Activated T-cell treated with anti-CD3 and anti-CD28 coated beads for 48 hours (primary cell): ENCODE measurements at places on chromosomes 12 and 14.

GRCh38 chr12:123143736-123144461, 7.0 kb downstream of the PITPNM2 start:
- DNase-seq, result no peak

- DNase-seq, result no peak
Observed at GRCh38 chr14:62626416-62626815, 418.8 kb downstream of the KCNH5 start.

GRCh38 chr12:123850246-123851134, 88.4 kb downstream of the DNAH10 start:
- DNase-seq, result no peak

DNA sequence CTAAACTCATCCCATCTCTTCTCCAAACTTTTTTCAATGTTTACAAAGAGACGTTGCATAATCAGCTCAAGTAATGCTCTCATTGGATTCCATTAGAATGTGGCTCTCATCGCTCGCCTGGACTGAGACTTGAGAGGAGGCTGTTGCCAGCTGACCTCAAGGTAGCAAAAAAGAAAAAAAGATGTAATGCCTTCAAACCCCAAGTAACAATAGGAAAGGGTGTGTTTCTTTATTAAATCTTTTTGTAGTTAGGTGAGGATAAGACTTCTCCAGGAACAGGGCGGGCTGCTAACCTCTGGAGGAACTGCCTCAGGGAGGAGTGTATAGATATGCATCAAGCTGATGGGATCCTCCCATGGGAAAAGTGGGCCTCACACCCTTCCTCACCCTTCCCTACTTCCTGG, 956 bp upstream of the PTHLH start:
- DNase-seq, result no peak

DNA sequence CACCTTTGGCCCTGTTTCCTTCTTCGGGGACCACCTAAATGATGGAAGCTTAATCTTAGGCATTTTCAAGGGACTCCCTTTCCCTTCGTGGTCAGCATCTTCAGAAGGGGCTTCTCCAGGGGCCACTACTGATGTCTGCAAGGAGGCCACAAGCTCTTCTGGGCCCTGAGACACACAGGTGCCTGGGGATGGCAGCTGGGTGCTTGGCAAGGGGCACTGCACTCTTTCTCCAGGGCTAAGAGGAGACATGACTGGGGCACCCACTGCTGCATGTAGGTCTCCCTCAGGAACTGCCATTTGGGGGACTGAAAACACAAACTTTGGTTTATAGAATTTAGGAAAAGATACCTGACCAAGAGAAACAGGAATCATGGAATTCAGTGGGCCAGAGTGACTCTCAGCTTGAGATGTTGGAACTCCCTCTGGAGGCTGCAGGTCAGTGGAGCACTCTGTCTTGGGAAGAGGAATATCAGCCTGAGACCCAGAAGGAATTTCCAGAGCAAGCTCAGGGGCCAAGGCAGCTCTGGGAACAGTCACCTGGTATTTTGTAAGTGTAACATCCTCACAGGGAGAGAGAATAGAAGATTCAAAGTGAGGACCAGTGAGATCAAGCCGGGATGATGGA, 16.0 kb downstream of the PLD4 start:
- DNase-seq, result no peak

GRCh38 chr14:81890020-81890419, 356.4 kb upstream of the SEL1L start:
- no peak for DNase-seq

GRCh38 chr14:92464716-92465115, 48.9 kb upstream of the RIN3 start:
- DNase-seq, result no peak

- DNase-seq, result no peak
Observed at GRCh38 chr12:22374508-22374907, 40.0 kb upstream of the ST8SIA1 start.

GRCh38 chr12:55001198-55001868, 16.8 kb upstream of the TESPA1 start:
- DNase-seq, result no peak

DNA sequence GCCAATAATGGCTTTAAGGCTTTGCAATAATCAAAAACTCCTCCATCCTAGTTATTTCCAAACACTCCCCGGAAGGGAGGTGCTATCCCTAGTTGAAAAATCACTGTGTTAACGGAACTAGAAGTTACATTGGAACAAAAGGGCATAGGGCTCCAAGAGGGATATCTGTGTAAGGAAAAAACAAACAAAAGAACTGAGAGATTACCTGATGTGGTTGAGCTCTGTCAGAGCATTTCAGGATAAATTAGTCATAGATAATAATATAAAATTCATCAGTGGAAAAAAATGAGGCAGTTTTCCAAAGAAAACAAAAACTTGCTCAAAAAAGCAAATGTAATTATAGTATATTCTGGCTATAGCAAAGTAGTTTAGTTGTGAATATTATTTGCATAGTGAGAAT, 27.4 kb upstream of the PAPLN start:
- no peak for DNase-seq

DNA sequence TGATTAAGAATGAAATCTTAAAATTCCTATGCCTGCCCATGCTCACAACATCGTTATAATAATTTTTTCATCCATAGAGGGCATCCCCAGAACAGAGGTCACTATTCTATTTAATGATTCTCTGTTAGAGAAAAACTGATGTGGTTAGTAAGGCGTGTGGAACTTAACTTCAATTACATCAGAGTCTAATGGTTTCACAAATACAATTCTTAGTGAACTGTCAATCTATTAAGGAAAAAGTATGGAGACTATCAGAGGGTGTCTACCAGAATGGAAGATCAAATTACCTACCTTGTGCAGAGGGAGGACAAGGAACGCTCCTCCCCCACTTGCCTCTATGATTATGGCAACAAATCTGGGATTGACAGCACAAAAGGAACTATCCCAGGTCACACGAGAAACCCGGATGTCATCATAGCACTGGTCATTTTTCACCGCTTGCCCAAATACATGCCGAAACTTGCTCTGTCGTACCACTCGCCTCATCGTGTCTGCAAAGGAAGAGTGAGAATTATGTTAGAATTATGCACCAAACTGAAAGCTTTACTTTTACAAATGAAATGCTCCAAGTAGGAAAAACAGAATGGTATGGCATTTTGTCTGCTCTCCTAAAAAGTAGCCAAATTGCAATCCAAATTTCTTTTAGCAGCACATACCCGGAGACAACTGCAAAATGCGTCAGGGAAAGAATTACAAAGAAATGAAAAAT, 30.3 kb downstream of the CORO1C start:
- DNase-seq, result no peak

- DNase-seq, result no peak
Observed at GRCh38 chr12:10147714-10148403, 17.9 kb upstream of the CLEC7A start.

DNA sequence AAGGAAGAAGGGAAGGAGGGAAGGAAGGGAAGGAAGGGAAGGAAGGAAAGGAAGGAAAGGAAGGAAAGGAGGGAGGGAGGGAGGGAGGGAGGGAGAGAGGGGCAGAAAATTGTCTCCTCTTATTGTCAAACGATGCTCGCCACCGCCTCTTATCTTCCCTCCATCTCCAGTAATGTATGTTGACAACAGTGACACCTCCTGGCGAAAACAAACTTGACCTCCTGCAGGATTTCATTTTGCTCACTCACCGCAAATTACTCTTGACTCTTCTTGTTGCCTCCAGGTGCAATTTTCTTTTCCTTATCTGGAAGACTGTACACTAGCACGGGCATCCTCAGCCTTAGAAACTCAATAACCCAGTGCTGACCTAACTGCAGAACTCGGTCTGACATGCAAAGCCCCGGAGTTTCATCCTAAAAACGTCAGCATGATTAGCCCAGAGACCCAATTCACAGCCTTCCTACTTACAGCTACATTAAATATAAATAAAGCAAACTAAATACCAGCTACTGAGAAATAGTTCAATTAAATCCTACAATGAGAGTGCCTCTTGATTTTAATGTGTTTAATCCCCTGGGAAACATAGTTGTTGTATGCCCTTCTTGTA, 512.4 kb upstream of the TMPO start:
- DNase-seq, result peak; percentile 15

GRCh38 chr12:92698474-92698873, 4.3 kb upstream of the PLEKHG7 start:
- no peak for DNase-seq

- DNase-seq, result no peak
Observed at GRCh38 chr14:51180577-51180976, 59.5 kb upstream of the TMX1 start.

DNA sequence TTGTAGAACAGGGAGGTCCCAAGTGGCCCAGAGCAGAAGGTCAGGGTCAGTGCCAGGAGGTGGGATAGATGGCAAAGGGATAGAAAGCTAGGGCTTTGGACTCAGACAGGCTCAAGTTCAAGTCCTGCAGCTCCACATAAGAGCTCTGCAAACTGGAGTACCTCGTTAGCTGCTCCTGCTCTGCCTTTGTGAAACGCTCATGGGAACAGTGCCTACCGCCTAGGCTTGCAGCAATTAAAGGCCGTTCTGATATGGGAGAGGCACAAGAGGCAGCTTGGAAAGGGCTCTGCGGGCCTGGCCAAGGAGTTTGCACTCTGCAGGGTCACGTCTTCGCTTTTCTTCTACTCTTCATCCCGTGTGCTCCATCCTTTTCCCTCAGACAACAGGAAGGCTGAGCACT, 54.1 kb downstream of the MAP1LC3B2 start:
- DNase-seq, result no peak

- no peak for DNase-seq
Observed at GRCh38 chr12:123270214-123271000, 1.2 kb downstream of the CDK2AP1 start.

GRCh38 chr14:97851428-97851995, 1054.3 kb downstream of the VRK1 start:
- DNase-seq, result no peak

GRCh38 chr12:22687361-22688076, 62.5 kb downstream of the ETNK1 start:
- DNase-seq, result no peak

DNA sequence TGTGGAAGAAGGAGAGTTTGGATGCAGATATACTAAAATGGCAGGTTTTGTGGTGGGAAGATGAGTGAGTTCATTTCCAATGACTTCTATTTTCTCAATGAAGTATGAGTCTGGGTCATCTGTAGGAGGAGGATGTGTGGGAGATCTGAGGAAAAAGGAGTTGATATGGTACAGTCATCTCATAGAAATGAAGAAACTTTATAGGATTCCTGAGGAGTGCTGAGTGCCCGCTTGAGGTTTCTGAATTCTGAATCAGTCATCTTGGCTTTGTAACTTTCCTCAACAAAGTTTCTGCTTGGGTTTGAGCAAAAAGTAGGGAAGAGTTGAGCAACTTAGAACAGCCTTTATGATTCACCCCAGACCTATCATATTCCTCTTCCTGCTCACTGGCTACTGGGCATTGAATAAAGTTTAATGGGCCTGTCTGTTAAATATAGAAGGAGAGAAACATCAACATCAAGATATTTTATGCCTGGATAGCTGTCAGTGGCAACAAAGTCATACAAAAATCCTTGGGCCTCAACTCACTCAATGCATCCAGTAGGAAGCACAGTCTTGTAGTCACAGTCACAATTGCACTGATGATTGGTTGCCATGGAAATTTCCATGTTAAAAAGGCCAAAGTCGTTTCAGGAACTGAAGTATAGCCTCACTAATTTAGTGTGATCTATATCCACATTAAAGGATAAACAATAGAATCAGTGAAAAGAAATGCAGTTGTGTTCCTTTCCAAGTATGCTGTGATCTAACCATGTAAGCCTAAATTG, 284.7 kb downstream of the DUSP6 start:
- no peak for DNase-seq

- DNase-seq, result peak; percentile 61
Observed at GRCh38 chr12:54411391-54412241, 7.5 kb downstream of the ITGA5 start.

DNA sequence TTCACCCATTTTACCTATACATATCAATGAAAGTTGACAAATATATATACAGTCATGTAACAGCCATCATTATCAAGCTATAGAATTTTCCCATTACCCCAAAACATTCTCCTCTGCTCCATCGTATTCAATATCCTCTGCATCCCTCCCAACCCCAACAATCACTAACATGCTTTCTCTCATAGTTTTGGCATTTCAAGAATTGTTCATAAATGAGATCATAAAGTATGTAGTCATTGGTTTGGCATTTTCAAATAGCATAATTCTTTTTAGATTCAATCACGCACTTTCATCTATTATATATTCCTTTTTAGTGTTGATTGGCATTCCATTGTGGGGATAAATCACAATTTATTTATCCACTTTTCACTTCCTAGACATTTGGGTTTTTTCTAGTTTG, 866.0 kb upstream of the TMEM132C start:
- no peak for DNase-seq

DNA sequence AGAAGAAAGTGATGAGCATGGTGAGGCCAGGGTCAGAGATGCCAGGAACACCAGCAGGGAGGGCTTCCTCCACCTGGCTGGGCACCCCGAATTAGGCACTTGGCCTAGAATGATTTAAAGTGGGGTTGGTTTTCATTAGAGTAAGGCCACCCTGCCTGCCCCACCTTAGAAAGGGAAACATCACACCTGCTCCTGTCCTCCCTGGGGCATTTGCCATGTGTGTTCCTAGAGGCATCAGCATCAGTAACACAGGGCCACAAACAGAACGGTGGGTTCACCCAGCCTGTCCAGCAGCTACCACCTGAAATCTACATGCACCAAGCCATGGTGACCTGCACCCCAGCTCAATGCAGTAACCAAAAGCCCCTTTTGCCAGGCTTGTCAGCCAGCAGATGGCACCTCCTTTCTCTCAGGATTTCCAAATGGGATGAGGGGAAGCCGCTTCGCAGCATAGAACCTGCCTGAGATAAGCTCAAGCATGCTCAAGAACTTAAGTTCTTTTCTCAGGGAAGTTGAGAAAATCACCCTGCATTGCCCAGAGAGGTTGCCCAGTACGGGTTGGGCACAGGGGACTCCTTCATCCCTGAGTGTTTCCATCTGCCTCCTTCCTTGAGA, 338.8 kb downstream of the DPF3 start:
- no peak for DNase-seq
